ENCODE measurements at places on chromosomes 13 and 19.

- H3K4me3 ChIP-seq, result no peak overlapping the region
- H3K4me1 ChIP-seq, result peaks cover 4% of the 10 kb centered on the region
- no peak for DNase-seq
- H3K27ac ChIP-seq, result no peak overlapping the region
- H3K27me3 ChIP-seq, result no peaks in the 10 kb centered on the region
Observed at GRCh38 chr13:27403203-27403678, 21.2 kb upstream of the GTF3A start.

- DNase-seq, result no peak
- no peak overlapping the region for H3K4me3 ChIP-seq
- no peaks in the 10 kb centered on the region for H3K4me1 ChIP-seq
- H3K36me3 ChIP-seq, result no peaks in the 10 kb centered on the region
- H3K27me3 ChIP-seq, result no peaks in the 10 kb centered on the region
- no peak overlapping the region for H3K27ac ChIP-seq
Observed at GRCh38 chr13:93963266-93964145, 516.0 kb downstream of the DCT start.

GRCh38 chr19:5036698-5037563, 68.0 kb downstream of the KDM4B start:
- no peak overlapping the region for H3K27ac ChIP-seq
- peaks cover 15% of the 10 kb centered on the region for H3K36me3 ChIP-seq
- no peak for DNase-seq
- H3K4me3 ChIP-seq, result no peak overlapping the region

DNA sequence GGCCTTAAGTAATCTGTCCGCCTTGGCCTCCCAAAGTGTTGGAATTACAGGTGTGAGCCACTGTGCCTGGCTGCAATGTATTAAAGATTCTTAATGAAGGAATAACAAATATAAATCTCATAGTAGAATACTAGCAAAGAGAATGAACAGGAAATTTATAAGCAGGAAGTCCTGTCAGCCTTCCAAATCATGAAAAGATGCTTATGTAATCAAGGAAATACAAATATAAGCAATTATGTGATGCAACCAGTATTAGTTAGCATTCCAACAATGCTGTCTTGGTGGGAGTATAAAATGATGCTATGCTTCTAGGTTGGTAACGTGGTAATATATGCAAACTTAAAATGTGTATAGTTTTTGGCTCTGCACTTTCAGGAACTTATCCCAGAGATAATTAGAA, 133.8 kb downstream of the PDS5B start:
- DNase-seq, result no peak
- H3K27me3 ChIP-seq, result no peaks in the 10 kb centered on the region

DNA sequence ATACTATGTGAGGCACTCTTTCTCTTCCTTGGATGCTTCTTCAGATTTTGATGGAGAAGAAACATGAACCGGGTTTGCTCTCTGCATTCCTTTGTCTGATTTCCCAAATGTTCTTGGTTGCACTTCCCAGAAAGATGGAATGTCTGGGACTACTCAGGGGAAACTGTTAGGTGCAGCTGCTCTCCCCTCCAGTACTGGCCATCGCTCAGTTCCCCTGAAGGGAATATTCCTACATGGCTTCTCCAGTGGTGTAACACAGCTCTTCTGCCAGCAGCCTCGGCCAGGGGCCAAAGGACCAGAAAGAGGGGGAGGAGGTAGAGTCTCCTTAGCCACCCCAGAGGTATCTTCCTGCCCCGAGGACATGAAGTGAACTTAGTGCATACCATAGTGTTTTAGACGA, 33.5 kb upstream of the SPRY2 start:
- H3K27ac ChIP-seq, result no peak overlapping the region
- H3K4me1 ChIP-seq, result no peaks in the 10 kb centered on the region
- H3K4me3 ChIP-seq, result no peak overlapping the region
- no peak for DNase-seq
- no peaks in the 10 kb centered on the region for H3K27me3 ChIP-seq
- no peaks in the 10 kb centered on the region for H3K36me3 ChIP-seq

DNA sequence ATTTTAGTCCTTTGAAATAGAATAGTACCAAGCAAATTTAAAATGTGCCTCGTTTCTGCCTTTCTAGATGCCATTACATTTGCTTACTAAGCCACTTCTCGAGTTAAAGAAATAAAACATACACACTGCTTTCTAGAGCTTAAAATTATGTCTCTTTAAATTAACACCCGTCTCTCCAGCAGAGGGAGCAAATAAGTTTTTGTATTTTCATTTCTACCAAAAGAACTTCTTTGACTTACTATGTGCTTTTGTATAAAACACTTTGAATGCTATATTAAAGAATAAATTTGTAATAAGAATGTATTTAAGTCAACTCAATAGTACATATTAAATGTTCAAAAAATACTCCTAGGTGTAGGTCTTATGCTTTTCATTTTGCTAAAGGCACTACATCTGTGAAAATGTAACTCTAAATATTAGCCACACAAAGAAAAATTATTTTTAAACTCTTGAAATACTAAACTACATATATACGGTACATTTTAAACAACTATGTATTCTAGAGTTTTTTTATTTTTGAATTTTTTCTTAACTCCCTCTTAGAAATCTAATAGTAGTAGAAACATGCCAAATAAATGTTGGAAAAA, 269.3 kb upstream of the MIR17HG start:
- no peaks in the 10 kb centered on the region for H3K27me3 ChIP-seq
- DNase-seq, result no peak
- no peak overlapping the region for H3K4me3 ChIP-seq
- H3K36me3 ChIP-seq, result no peaks in the 10 kb centered on the region

- no peaks in the 10 kb centered on the region for H3K36me3 ChIP-seq
- H3K4me1 ChIP-seq, result no peaks in the 10 kb centered on the region
- no peak overlapping the region for H3K4me3 ChIP-seq
- H3K27me3 ChIP-seq, result no peaks in the 10 kb centered on the region
- DNase-seq, result no peak
- no peak overlapping the region for H3K27ac ChIP-seq
Observed at GRCh38 chr13:73433890-73434289, 375.1 kb downstream of the KLF5 start.

- H3K27ac ChIP-seq, result no peak overlapping the region
- no peaks in the 10 kb centered on the region for H3K36me3 ChIP-seq
- no peak for DNase-seq
- peaks cover 2% of the 10 kb centered on the region for H3K4me1 ChIP-seq
- no peaks in the 10 kb centered on the region for H3K27me3 ChIP-seq
Observed at GRCh38 chr19:15303105-15303780, 29.1 kb downstream of the BRD4 start.

Data from iPS DF 6.9 (cell line).